ENCODE measurements at places on chromosomes 7 and 10. TPM values are rescaled to one million over a fixed set of nuclear protein-coding genes. Genes with fewer than 3 reads are reported as not detected.

HECW1 gene
- total RNA-seq = 0.09 TPM

PON1 gene
- 2.3 TPM for total RNA-seq

SLC16A9 gene
- total RNA-seq = 13.7 TPM

PRF1 gene
- total RNA-seq = not detected

LDB3 gene
- total RNA-seq = 0.31 TPM

AHR gene
- 15.1 TPM for total RNA-seq

ACTR3C gene
- total RNA-seq = 2.3 TPM

FKBP6 gene
- not detected for total RNA-seq

EBF3 gene
- total RNA-seq = 0.38 TPM

TMEM213 gene
- not detected for total RNA-seq

ASB4 gene
- not detected for total RNA-seq

GPR37 gene
- total RNA-seq = 6.6 TPM

DNAJC30 gene
- total RNA-seq = 11.1 TPM

OR2A12 gene
- not detected for total RNA-seq

LRRC4 gene
- 15.9 TPM for total RNA-seq

SH3PXD2A gene
- 28.0 TPM for total RNA-seq

GRID2IP gene
- total RNA-seq = 2.5 TPM

PSD gene
- 10.7 TPM for total RNA-seq

SHLD2 gene
- total RNA-seq = 19.2 TPM

KLF14 gene
- total RNA-seq = 0.14 TPM

TUBB8 gene
- total RNA-seq = 0.77 TPM

UTF1 gene
- total RNA-seq = not detected

GIMAP4 gene
- not detected for total RNA-seq

CALCR gene
- total RNA-seq = not detected

CCL26 gene
- not detected for total RNA-seq

CFAP69 gene
- 12.0 TPM for total RNA-seq

GBX1 gene
- total RNA-seq = 2.1 TPM

CDK14 gene
- 117 TPM for total RNA-seq

GJD4 gene
- total RNA-seq = 0.24 TPM

SORBS1 gene
- 30.7 TPM for total RNA-seq

JAKMIP3 gene
- 0.17 TPM for total RNA-seq

TRIM50 gene
- 10.9 TPM for total RNA-seq

ASAH2 gene
- total RNA-seq = 6.6 TPM

CPVL gene
- total RNA-seq = 22.1 TPM

TRIL gene
- total RNA-seq = 9.3 TPM

ELMO1 gene
- 66.1 TPM for total RNA-seq

MICU1 gene
- 63.3 TPM for total RNA-seq

OPALIN gene
- not detected for total RNA-seq

DENND11 gene
- total RNA-seq = 52.3 TPM

HOXA11 gene
- not detected for total RNA-seq

RET gene
- total RNA-seq = 1.5 TPM

ZNF239 gene
- total RNA-seq = 12.3 TPM

NANOS1 gene
- 2.7 TPM for total RNA-seq

ABCB4 gene
- total RNA-seq = 0.65 TPM

LRRTM3 gene
- total RNA-seq = not detected

HTR5A gene
- total RNA-seq = not detected

SUFU gene
- total RNA-seq = 25.8 TPM

AKR1C8 gene
- total RNA-seq = not detected

RBP3 gene
- total RNA-seq = not detected

NAT16 gene
- not detected for total RNA-seq

PIP gene
- not detected for total RNA-seq

CYP26A1 gene
- total RNA-seq = 3.4 TPM

GSDME gene
- 25.0 TPM for total RNA-seq

INHBA gene
- 0.31 TPM for total RNA-seq

PARD3 gene
- 85.3 TPM for total RNA-seq

CRPPA gene
- total RNA-seq = 3.8 TPM

SFRP5 gene
- total RNA-seq = 81.0 TPM

SFTPD gene
- total RNA-seq = 0.40 TPM
